ENCODE measurements at places on chromosomes 6 and 20. TPM values are rescaled to one million over a fixed set of nuclear protein-coding genes. Genes with fewer than 3 reads are reported as not detected.

DNA sequence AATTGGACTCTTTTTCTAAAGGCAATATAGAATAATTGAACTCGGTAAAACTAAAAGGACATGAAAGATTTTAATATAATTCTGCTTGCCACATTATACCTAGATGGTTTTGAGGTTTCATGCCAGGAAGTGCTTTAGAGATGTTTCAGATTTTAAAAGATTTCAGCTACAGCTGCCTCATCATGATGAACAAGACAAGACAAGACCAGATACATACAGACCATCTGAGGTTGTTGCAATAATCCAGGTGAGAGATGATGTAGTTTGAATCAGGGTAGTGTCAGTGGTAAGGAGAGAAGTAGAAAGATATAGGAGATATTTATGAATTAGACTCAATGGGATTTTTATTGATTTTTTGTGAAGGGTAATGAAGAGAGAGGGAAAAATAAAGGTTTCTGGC lies 374.3 kb upstream of the HSF2 start:
- no peak for DNase-seq

GRCh38 chr6:157982563-157983405 lies 1.1 kb downstream of the SYNJ2 start:
- DNase-seq: no peak

GRCh38 chr20:47551841-47552240 lies 50.2 kb downstream of the NCOA3 start:
- DNase-seq: peak; percentile 80

- DNase-seq: no peak
Observed at GRCh38 chr6:259901-260508, 32.3 kb upstream of the DUSP22 start.

GRCh38 chr6:156416391-156416790 lies 360.8 kb upstream of the ARID1B start:
- DNase-seq: no peak

The FAM83C gene
- polyA plus RNA-seq: not detected

Measured in brain (organoid and tissue), 16 donors.